ENCODE measurements at places on chromosomes 2 and 18. TPM values are rescaled to one million over a fixed set of nuclear protein-coding genes. Genes with fewer than 3 reads are reported as not detected.
A peak's percentile ranks its signal among the peaks of the same experiment; 100 is the strongest.

GRCh38 chr2:70922235-70923234 lies 13.2 kb upstream of the ATP6V1B1 start:
- DNase-seq, result peak; percentile 39

- DNase-seq, result no peak
Observed at GRCh38 chr2:152304836-152305235, 30.1 kb upstream of the FMNL2 start.

- DNase-seq, result no peak
Observed at GRCh38 chr2:26068602-26069298, 34.9 kb downstream of the RAB10 start.

DNA sequence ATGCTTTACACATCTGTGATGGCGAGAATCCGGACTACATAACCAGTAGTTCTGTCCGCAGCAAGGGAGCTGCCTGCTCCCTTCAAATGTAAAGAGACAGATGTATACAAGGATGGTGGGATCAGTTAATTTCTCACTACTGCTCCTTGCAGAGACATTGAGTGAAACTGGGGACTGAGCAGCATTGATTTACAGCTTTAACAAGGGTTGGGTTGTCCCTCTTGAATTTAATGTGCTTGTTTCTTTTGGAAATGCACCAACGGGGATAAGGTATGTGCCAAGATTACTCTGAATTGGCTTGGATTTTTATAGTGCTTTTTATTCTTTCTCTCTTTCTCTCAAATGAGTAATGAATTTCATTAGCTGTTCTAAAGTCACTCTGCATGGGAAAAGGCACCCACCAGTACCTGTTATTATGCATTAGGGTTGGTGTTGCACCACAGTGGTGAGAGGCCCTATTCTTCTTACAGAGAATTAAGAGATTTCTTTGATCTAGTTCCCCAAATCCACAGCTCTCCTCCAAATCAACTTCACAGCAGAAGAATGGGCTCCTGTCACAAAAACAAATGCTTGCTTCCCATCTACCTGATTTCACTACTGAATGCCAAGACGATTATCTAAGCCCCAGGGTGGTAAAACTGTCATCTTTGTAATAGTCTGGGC lies 107.6 kb downstream of the DOCK10 start:
- no peak for DNase-seq

FLACC1 gene
- total RNA-seq, result 1.1 TPM

LCT gene
- not detected for total RNA-seq

UGT1A10 gene
- total RNA-seq, result not detected

GRCh38 chr2:156147594-156148330 lies 184.8 kb downstream of the NR4A2 start:
- no peak for DNase-seq

DNA sequence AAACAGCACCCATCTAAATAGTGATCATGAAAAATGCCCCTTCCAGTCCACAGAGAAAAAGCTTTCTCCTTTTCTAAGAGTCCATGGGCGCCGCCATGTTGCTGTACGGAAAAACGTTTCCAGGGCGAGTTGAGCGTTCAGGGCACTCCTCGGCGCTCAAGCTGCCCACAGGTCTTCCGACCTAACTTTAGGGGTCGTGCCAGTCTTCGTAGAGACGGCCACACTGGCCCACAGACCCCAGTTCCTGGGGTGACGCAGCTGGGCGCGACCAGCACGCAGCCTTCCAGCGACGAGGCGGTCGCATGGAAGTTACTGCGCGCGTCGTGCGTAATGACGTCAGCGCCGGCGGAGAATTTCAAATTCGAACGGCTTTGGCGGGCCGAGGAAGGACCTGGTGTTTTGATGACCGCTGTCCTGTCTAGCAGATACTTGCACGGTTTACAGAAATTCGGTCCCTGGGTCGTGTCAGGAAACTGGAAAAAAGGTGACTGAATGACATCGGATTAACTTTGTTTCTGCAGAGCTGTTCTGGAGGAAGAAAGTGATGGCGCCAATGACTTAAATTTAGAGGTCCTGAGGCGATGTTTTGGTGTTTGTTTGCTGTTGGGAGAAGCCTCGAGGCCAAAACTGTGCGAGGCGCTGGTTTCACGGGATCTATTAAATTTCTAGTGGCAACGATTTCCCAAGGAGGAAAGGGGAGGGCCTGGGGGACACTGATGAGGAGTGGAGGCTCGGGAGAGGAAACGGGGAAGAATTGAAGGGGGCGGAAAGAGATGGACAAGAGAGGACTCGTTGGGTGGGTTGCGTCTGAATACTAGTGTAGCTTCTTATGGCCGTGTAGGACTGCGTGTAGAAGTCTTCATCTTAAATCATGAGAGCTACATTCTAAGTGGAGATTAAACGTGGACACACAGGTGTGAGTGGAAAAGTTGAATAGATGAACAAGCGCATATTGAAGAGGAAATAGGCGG lies at the start of the genes METTL4 and NDC80:
TSS of gene METTL4 (minus strand) at position 306 of the 971 bp plus-strand sequence. CDS start 4,289 bp downstream, outside the sequence.
TSS of gene NDC80 (plus strand) at position 358 of the 971 bp plus-strand sequence. CDS start 1,429 bp downstream, outside the sequence.
- DNase-seq, result peak; percentile 88

- DNase-seq, result no peak
Observed at GRCh38 chr2:106168657-106169056, 25.4 kb downstream of the UXS1 start.

- DNase-seq, result no peak
Observed at GRCh38 chr2:216436383-216436782, 24.1 kb downstream of the SMARCAL1 start.

DNA sequence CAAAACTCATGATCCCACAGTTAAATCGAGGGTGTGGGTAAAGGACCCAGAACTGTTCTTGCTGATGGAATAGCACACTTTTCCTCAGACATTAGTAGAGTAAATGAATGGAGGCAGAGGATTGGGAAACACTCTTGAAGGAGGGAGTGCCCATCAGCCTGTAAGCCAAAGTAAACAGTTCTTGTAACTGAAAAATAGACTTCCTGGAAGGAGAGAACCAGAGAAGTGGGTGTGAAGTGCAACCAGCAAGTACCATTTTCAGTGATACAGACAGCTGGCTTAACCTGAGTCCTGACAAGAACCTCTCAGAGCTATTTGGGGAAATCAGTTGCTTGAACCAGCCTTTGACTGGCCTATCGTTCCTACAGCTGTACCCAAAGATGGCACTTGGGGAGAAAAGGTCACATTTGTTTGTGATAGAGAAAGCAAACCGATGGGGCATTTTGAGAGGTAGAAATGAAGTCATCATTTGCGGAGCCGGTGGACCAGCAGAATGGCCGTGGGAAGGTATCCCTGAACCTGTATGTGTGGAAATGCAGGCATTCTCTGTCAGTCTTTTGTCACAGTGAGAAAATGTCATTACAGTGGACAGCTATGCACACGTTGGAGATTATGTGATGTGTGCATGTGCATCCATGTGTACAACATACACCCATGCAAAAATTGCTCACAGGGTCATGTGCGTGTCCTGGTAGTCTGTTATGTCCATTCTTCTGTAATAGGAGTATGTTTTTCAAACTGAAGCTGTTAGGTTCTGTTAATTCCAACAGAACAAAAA lies 17.8 kb downstream of the CRIM1 start:
- DNase-seq, result no peak

- no peak for DNase-seq
Observed at GRCh38 chr2:181697571-181697970, 17.3 kb upstream of the NEUROD1 start.

IL37 gene
- not detected for total RNA-seq

DNA sequence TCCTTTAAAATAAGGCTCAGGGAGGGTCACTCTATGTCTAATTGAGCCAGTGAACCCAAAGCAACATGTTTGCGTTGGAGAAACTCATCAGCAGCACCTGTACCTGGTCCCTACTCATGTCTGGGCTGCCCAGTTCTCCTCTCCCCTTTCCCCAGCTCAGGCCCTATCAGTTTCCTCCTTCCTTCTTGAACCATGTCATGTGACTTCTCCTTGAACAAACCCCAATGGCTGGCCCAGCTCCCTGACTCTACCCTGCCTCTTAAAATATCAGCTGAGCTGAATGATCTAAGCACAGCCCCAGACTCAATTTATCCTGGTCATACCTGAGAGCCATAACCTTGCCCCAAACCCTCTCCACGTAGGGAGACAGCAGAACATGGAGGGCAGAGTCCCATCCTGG lies 290.9 kb downstream of the LPIN1 start:
- no peak for DNase-seq

GRCh38 chr2:33444967-33445366 lies 31.5 kb upstream of the RASGRP3 start:
- no peak for DNase-seq

DNA sequence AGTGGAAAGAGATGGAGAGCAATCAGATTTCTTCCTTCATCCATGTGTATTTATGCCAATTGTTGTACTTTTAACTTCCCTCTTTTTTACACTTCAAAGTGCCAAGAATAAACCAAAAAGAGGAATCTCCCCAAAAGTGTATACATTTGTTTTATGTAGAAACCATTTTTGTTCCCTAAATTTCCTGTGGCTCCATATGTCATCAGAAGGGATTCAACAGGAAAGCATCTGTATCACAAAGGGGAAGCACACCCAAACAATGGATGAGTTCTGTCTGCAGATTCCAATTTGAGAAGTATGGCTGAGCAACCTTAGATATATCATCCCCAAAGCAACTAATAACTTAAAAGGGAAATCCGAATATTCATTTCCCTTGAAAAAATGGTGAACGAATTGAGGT lies 275.0 kb downstream of the MREG start:
- no peak for DNase-seq

LIMS3 gene
- total RNA-seq, result 4.1 TPM

- no peak for DNase-seq
Observed at GRCh38 chr2:109604597-109604996, 9.2 kb downstream of the SEPTIN10 start.

DNA sequence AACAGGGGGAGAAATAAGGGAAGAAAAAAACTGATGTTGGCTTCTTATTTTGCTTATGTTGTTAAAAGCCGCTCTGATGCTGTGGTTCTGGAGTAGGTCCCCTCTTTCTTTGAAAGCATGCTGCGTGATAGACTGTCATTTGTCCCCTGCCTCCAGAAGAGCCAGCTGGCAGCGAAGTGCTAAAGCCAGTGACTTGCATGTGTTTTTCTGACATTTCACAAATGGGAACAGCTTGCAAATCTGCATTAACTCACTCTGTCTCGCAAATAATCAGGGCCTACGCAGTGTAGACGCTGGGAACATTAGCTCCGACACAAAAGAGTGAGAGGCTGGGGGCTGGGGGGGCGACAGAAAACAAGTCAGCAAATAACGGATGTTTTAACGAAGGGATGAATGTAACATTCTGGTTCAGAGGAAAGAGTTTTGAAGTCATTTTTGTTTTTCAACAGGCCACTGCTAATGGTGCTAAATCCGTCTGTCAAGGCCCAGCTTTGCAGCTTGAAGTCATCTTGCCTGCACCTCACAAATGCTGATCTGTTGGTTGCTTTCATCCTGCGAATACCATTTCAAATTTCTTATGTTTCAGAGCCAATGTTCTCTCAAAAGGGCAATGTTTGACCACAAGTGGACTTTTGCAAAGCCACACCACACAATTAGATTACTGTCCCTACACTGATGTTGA lies 68.8 kb upstream of the PIK3C3 start:
- no peak for DNase-seq

- no peak for DNase-seq
Observed at GRCh38 chr18:911486-911885, 6.8 kb downstream of the ADCYAP1 start.

DNA sequence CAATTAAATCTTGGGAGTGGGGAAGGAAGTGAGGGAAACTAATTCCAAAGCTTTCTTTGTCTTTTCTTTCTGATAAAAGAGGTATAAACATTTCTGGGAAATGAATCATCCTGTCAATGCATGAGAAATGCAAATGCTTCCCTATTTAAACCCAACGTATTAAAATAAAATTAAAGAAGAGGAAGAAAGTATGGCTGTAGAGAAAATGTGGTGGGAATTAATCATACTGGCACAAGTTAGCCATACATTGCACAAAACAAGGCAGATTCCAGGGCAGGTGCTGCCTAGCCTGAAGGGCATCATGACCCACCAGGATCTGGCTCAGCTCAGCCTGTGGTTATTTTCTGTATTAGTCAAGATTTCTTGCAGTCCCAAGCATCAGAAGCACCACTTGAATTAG lies 338.0 kb downstream of the NYAP2 start:
- no peak for DNase-seq

- no peak for DNase-seq
Observed at GRCh38 chr2:139217641-139218040, 437.5 kb upstream of the NXPH2 start.

GRCh38 chr18:79586436-79587225 lies 93.0 kb upstream of the CTDP1 start:
- peak; percentile 59 for DNase-seq

BMP10 gene
- total RNA-seq, result not detected

DNA sequence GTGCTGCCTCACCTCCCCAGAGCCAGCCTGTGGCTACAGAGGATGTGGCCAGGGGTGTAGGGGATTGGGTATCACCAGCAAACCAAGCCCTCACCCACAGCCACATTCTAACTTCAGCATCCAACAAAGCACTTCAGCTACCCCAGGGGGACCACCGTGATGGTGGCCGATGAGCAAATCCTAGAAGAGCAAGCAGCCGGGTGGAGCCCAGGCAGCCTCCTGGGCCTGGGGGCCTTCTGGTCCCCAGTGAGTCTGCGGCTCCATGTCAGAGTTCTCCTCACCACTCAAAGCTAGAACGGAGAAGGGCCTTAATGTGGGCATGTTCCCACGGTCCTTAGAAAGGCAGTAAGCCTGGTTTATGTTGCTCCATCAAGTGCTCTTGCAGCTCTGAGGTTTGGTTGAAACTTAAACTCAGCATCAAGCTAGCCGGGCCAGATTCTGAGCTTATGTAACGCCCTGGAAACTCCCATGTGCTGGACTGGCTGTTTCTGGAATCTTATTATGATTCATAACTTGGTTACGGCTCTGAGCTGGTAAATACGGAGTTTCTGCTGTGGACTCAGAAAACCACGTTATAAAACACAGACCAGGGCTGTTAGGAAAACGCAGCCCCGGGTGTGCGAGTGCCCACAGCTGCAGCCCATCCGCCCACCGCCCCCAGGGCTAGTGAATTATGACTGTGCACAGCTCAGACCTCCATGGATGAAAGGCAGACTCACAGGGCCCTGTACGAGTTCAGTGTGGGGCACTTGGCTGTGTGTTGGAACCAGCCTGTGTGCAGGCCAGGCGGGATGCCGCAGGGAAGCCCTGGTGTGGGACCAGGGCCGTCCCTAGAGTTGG lies 99.8 kb downstream of the SEPTIN10 start:
- DNase-seq, result peak; percentile 88

UPP2 gene
- total RNA-seq, result not detected

DNA sequence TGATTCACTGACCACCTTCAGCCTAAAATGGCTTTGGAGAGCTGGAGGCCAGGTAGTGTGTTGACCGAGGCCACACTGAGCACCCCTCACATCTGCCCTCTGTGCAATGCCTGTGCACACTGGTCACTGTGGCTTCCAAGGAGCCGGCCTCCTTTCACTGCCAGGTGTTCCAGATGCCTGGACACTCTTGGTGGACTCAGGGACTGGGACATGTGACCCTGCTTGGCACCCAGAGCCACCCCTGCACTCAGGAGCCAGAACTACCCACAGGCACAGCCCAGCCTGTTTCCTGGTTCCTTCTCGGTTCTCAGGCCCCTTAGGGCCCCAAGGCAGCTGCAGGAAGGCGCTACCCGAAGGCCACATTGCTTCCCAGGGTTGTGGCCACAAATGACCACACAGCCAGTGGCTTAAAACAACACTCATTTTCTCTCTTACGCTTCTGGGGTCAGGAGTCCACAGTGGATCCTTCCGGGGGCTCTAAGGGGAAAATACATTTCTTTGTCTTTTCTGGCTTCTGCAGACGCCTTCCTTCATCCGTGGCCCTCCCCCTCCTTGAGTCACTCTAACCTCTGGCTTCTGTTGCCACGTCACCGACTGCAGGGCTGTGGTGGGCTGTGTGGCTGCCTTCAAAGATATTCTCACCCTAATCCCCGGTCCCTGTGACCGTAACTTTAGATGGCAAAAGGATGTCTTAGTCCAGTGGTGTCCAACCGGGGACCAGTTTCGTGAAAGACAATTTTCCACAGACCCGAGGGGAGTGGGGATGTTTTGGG lies 78.6 kb downstream of the ASB1 start:
- peak; percentile 42 for DNase-seq

- no peak for DNase-seq
Observed at GRCh38 chr18:77061281-77061945, 71.2 kb downstream of the MBP start.
